ENCODE measurements at places on chromosomes 13 and 19.
A peak's percentile ranks its signal among the peaks of the same experiment; 100 is the strongest.

GRCh38 chr19:27974082-27974513 is 1238.9 kb downstream of the UQCRFS1 start:
- DNase-seq: no peak

GRCh38 chr13:39982745-39983144 is 327.3 kb downstream of the COG6 start:
- no peak for DNase-seq

GRCh38 chr13:48682436-48682835 is 28.7 kb downstream of the CYSLTR2 start:
- DNase-seq: no peak

DNA sequence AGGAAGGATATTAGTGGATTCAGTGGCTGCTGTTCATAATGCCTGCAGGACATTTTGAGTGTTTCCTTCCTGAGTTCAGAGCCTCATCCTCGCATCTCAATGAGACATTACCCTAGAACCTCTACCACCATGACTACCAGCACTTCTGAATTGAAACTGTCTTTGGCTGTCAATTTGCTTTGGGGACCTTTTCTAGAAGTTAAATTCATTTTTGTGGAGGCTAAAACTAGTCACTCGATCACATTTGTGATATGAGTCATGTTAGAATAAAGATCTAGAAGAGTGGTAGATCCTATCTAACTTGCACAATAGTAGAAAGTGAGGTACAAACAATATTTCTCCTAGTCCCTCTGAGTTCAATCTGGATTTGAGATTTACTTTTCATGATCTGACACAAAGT is 124.9 kb downstream of the KCNRG start:
- no peak for DNase-seq

- DNase-seq: no peak
These were observed 165.2 kb downstream of the SHISA2 start for GRCh38 chr13:25886438-25887214.

- DNase-seq: no peak
These were observed 23.1 kb downstream of the ARID3A start for GRCh38 chr19:948842-949496.

- no peak for DNase-seq
These were observed 2.2 kb downstream of the CD37 start for GRCh38 chr19:49337267-49338022.

- peak; percentile 68 for DNase-seq
These were observed 4.5 kb downstream of the ADGRE1 start for GRCh38 chr19:6891761-6892385.

- DNase-seq: no peak
These were observed 53.1 kb downstream of the KL start for GRCh38 chr13:33069365-33069764.

GRCh38 chr19:11587302-11587974 is 9.8 kb upstream of the ZNF627 start:
- no peak for DNase-seq

GRCh38 chr19:28864024-28864503 is 348.9 kb downstream of the UQCRFS1 start:
- DNase-seq: no peak

DNA sequence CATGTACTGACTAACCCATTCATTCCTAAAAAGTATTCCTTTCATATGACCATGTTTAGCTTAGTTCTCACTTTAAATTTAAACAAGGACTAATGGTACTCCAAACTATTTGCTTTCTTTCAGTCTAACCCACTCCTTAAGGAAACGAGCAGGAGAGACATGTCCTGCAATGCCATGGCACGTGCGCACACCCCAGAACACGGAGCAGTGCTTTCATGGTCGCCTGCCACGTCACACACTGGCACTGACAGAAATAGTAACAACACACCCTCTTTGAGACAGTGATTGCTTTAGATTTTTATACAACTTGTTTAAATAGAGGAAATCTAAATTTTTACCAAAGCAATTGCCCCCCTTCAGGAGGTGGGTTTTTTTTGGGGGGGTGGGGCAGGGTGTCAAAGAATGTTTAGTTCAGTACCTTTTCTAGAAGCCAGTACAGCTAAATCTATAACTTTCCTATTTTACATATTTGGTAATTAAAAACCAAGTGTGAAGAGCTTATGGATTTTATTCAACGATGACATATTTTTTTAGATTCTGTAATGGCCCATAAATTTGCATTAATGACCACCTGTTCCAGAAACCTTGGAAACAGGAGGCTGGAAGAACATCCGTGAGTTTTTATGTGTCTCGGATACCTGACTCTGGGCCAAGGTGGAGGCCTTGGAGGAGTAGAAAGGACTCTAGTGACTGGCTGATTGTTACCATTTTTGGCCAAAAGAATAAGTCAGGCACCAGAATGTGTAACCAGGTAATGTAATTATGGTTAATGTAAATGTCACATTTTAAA is 247.1 kb downstream of the DCT start:
- DNase-seq: no peak

- DNase-seq: no peak
These were observed 6.1 kb upstream of the LMNB2 start for GRCh38 chr19:2462635-2463421.

GRCh38 chr13:109336730-109337129 is 449.7 kb downstream of the IRS2 start:
- DNase-seq: no peak

DNA sequence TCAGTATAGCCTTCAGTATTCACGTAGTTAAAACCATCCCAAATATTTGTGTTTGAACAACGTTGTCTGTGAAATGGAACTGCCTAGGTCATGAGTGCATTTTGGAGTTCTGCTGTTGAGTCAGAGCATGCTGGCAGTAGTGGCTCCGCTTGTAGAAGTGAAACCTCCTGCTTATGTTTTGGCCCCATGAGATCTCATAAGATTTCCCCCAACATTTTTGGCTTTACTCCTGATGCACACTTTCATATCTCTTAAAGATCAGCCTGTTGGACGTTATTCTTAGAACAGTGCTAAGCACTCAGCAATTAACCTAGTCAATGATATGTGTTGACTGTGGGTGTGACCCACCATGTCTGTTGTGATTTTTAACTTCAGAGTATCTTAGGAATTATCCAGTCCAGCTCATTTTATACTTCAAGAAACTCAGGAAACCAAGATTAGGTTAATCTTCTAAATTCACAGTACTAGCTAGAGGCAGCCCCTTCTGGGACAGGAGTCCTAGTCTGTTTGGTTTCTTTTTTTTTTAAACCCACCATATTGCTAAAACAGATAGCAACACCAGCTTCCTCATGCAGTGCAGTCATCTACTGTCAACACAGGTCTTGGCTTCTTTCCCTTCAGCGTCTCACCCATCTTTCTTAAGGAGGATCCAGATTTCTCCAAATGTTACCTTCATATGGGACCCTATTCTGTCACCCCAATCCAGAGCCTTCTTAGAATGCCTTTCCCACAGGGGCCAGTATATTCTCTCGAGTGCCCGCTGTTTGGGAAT is 26.2 kb downstream of the RAP2A start:
- peak; percentile 14 for DNase-seq

DNA sequence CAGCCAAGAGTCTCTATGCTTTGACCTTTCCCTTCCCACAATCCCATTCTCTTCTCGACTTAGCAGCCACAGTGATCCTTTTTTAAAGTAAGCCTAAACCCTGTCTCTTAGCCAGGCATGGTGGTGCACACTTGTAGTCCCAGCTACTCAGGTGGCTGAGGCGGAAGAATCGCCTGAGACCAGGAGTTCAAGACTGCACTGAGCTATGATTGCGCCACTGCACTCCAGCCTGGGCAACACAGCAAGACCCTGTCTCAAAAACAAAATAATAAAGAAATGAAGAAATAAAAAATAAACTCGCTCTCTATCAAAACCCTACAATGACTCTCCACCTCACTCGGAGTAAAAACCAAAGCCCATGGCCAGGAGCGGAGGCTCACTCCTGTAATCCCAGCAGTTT is 14.7 kb downstream of the TEX101 start:
- DNase-seq: no peak

GRCh38 chr13:94121686-94122085 is 357.8 kb downstream of the DCT start:
- DNase-seq: no peak

- DNase-seq: no peak
These were observed 55.1 kb upstream of the STARD13 start for GRCh38 chr13:33340631-33341030.

DNA sequence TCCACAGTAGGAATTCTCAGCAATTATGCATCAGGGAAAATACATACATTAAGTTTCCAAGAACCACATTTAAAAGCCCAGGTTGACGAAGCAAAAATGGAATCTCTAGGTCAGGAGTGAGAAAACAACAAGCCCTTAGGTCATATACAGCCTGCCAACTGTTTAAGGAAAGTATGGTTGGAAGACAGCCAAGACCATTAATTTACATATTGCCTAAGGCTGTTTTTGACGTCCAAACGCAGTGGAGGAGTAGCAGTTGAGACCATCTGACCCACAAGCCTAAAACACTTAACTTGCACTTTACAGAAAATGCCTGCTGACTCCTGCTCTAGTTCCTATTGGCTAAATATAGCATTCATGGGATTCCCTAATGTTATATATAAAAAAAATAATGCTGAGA is 299.0 kb downstream of the ITGBL1 start:
- no peak for DNase-seq

GRCh38 chr13:71703138-71703537 is 163.9 kb downstream of the DACH1 start:
- no peak for DNase-seq

- no peak for DNase-seq
These were observed 24.7 kb downstream of the GPR42 start for GRCh38 chr19:35395382-35396199.

GRCh38 chr13:46679369-46680120 is 117.4 kb downstream of the ESD start:
- DNase-seq: no peak

DNA sequence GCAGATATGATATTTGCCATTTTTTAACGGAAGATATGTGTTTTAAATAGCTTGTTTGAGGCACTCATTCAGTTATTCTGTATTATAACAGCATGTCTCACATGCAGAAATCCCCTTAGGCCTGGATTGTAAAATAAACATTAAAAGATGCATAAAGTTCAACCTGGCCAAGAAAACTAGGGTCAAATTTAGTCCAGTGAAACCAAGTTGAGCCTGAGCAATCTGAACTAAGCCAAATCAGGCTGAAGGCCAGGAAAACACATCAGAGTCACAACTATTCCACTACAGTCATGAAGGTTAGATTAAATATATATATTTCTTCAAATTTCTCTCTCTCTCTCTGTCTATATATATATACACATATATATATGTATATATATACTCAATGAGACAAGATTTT is 504.8 kb downstream of the SLITRK1 start:
- no peak for DNase-seq

DNA sequence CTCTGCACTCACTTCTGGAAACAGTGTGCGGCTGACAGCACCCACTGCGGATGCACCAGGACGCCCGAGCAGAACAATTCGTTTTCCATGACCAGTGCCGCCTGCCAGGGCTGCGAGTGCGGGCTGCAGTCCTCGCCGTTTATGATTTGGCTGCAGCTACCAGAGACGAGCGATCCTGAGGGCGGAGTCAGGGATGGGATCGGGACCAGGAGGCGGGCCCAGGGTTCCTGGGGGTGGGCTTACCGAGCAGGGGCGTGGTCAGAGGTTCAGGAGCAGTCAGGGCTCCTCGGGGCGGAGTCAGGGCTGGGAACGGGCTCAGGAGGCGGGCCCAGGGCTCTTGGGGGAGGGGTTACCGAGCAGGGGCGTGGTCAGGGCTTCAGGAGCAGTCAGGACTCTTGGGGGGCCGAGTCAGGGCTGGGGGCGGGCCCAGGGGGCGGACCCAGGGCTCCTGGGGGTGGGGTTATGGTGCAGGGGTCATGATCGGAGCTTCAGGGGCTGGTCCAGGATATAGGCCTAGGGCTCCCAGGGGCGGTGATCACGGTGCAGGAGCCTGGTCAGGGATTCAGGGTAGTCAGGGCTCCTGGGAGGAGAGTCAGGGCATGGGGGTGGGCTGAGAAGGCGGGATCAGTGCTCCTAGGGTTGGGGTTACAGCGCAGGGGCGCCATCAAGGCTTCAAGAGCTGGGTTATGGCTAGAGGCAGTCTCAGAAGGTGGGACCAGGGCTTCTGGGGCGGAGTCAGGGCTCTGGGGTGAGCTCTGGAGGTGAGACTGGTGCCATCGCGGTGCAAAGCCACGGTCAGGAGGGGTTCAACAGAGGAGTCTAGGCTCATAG is 1.7 kb downstream of the KLK4 start:
- no peak for DNase-seq

GRCh38 chr13:109722068-109722467 is 64.3 kb downstream of the IRS2 start:
- no peak for DNase-seq

Measured in CMK (cell line).